OCI-M1 (cell line): ENCODE measurements at places on chromosomes 1 and 21.

- DNase-seq: peak; percentile 82
Observed at GRCh38 chr1:199463521-199464127, 563.9 kb upstream of the NR5A2 start.

- no peak for DNase-seq
Observed at GRCh38 chr1:233843525-233844204, 60.8 kb upstream of the SLC35F3 start.

- DNase-seq: no peak
Observed at GRCh38 chr1:201955729-201956143, 433 bp downstream of the TIMM17A start.

- DNase-seq: no peak
Observed at GRCh38 chr1:222010306-222010705, 268.4 kb upstream of the DUSP10 start.

- DNase-seq: peak; percentile 9
Observed at GRCh38 chr1:52238887-52239707, 97.2 kb downstream of the ZFYVE9 start.

GRCh38 chr1:152034324-152034653 lies 2.5 kb downstream of the S100A11 start:
- no peak for DNase-seq

- DNase-seq: no peak
Observed at GRCh38 chr1:81998165-81998564, 197.4 kb downstream of the ADGRL2 start.

GRCh38 chr1:233122779-233123178 lies 172.4 kb downstream of the NTPCR start:
- DNase-seq: no peak

- DNase-seq: no peak
Observed at GRCh38 chr1:63775418-63776127, 1.8 kb downstream of the ROR1 start.

DNA sequence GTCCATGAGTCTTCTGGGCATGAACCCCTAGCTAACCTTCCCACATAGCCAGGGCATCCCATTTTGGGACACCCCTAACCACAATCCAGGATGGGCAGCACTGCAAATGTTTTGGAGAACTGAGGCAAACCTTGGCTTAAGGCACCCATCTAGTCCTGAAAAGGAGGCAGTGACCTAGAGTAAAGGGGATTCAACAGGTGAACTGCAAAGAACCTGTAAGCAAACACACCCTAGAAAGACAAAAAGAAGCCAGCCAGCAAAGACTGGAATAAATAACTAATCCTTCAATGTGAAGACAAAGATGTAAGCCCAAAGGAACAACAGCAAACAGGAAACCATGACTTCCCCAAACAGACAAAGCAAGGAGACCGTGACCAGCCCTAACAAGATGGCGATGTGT lies 56.8 kb upstream of the PPIH start:
- no peak for DNase-seq

DNA sequence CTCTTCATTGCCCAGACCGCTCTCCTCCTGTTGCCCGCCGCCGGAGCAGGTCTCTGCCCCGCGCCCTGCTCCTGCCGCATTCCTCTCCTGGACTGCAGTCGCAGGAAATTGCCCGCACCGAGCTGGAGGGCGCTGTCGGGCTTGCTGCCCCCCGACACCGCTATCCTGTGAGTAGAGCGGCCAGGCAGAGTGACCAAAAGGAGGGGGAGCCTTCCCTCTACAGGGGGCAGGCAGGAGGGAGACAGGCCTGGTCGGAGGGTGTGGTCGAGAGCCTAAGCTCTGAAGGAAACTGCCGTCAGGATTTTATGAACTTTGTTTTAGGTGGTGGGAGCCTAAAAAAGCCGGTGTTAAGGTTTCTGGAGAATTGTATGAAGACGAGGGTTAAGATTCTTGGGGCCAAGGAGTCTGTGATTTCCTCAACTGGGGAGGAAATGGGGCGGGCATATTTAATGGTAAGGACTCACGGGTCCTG lies 517 bp downstream of the LRIG2 start:
- peak; percentile 90 for DNase-seq

- no peak for DNase-seq
Observed at GRCh38 chr1:148293651-148294050, 141.6 kb upstream of the NBPF11 start.

DNA sequence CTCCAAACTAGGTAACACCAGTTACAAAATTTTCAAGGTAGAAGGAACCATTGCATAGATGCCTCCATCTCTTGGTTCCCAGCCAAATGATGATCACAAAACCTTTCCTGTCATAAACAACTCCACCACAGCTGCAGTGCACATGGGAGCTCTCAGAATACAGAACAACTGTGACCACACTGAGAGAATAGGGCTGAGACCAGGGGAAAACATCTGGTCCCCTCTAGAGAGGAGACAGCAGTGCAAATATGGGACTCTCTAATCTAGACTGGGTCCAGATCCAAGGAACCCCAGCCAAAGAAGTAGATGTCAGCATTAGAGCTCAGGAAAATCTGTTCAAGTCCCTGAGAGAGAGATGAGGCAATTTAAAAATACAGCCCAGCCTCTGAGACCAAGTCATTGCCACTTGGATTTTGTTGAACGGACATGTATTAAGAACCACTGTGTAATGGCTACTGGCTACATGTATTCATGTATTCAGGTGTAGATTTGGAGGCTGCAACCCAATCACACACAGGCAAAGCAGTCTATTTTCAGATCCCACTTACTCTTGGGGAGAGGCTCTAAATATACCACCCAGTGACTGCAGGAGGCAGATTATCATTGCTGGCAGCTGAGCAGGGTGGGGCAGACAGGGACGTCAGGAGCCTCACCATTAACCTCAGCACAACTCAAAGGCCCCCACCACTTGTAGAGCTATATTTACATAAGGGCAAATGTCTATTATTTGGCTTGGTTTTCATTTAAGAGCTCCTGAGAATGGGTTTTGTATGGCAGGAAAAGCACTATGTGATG lies 7.6 kb upstream of the RXRG start:
- DNase-seq: no peak

- DNase-seq: peak; percentile 46
Observed at GRCh38 chr1:192153276-192153675, 5.0 kb upstream of the RGS18 start.

DNA sequence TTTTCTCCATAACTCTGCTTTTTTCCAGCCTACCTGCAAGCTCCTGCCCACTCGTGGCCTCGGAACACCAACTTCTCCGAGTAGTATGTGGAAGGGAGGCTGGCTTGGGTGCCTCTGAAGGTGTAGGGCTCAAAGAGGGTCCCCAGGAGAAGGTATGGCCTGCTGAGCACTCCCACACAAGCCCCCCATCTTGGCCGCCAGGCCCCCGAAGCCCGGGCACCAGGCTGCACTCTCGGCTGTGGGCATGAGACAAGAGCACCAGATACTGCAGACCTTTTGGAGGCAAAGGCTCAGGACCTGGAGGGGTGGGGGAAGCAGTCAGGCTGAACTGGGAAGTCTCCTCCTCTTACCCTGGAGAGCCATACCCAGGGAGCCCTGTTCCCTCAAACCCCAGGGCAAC lies 1.7 kb downstream of the ZNF692 start:
- peak; percentile 51 for DNase-seq

GRCh38 chr1:91696321-91696720 lies 189.6 kb downstream of the TGFBR3 start:
- no peak for DNase-seq

GRCh38 chr1:158819461-158820443 lies 11.4 kb upstream of the MNDA start:
- peak; percentile 93 for DNase-seq

- no peak for DNase-seq
Observed at GRCh38 chr1:32877211-32878110, 6.7 kb upstream of the FNDC5 start.

GRCh38 chr1:173411835-173412742 lies 65.0 kb upstream of the PRDX6 start:
- DNase-seq: peak; percentile 44

GRCh38 chr1:156075162-156075561 lies 7.1 kb downstream of the MEX3A start:
- no peak for DNase-seq

GRCh38 chr1:38831731-38832369 lies 27.7 kb downstream of the RRAGC start:
- DNase-seq: peak; percentile 30

DNA sequence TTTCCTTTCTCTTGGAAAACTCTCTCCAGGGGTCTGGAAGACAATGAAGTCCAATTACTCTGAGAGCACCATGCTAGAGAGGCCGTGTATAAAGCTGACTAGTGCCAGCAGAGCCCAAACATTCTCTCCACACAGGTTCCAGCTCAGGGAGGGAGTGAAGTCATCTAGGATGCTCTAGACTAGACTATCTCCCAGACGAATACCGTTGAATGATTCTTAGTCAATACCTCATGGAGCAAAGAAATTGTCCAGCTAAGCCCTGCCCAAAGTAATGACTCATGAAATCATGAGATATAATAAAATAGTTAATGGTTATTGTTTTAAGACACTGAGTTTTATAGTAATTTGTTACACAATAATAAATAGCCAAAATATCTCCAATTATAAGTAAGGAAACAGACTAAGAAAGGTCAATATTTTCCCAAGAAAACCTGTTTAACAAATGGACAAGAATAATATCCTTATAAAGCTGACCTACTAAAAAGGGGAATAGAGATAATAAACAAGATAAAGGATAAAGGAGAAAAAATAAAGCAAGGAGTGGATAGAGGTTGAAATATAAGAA lies 163.9 kb upstream of the LRRC7 start:
- no peak for DNase-seq

- DNase-seq: no peak
Observed at GRCh38 chr1:88035578-88035977, 648.5 kb upstream of the PKN2 start.

GRCh38 chr1:171017426-171017825 lies 73.3 kb upstream of the FMO3 start:
- no peak for DNase-seq

GRCh38 chr1:91018006-91018405 lies 3.8 kb downstream of the ZNF644 start:
- DNase-seq: peak; percentile 46

GRCh38 chr1:55926906-55927471 lies 652.4 kb downstream of the PLPP3 start:
- DNase-seq: no peak
